ENCODE measurements at places on chromosomes 13 and 19.

DNA sequence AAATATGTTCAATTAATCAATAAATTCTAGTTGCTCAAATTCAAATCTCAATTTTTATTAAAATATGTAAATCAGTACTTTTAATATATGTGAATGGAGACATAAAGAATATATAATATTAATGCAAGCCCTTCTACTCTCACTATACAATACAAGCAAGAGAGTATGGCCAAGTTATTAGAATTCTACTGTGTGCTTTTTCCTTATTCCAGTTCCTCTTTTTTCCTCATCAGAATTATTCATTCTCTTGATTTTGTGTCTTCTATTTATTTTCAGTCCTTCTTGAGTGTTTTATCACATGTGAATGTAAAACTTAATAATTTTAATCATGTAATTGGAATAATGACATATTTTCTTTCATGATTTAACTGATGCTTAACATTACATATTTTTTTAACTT is 276.8 kb downstream of the PCDH20 start:
- no peak for DNase-seq

DNA sequence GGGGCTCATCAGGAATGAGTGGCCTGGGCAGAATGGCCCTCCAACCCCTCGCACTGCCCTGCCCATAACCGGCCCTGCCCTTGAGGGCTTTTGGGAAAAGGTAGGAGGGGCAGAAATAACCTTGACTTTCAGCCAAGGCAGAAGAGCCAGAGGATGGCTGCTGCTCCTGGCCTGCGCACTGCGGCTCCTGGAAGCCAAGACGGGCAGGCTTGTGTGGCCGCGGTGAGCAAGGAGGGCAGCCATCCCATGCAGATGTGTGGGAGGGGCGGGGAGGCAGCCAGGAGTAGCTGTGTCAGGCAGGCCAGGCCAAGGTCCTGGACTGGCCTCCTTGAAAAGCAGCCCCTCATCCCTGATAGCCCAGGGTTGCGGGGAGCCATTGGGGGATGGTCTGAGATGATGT is 57.6 kb upstream of the URI1 start:
- DNase-seq = no peak

GRCh38 chr13:36395280-36395679 is 37.0 kb upstream of the CCNA1 start:
- DNase-seq = no peak

- DNase-seq = no peak
Measured at GRCh38 chr19:7547159-7547558, 11.6 kb downstream of the PNPLA6 start.

DNA sequence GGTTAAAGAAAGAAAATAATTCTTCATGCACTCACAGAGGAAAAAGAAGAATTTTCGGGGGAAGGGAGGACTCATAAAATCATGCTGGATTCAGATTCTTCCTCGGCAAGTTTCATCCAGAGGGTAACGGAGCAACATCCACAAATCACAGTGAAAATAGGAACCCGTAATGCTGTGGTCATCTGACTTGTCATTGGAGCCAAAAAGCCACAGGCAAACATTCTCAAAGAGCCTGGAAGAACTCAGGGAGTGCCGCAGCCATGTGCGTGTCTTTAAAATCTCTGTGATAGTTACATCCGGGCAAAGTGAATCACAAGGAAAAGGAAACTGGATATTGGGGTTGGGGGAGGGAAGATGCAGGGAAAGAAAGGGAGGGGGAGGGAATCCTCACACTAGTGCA is 33.0 kb upstream of the VSTM2B start:
- DNase-seq = no peak

GRCh38 chr19:42148266-42148665 is 16.0 kb upstream of the POU2F2 start:
- no peak for DNase-seq

DNA sequence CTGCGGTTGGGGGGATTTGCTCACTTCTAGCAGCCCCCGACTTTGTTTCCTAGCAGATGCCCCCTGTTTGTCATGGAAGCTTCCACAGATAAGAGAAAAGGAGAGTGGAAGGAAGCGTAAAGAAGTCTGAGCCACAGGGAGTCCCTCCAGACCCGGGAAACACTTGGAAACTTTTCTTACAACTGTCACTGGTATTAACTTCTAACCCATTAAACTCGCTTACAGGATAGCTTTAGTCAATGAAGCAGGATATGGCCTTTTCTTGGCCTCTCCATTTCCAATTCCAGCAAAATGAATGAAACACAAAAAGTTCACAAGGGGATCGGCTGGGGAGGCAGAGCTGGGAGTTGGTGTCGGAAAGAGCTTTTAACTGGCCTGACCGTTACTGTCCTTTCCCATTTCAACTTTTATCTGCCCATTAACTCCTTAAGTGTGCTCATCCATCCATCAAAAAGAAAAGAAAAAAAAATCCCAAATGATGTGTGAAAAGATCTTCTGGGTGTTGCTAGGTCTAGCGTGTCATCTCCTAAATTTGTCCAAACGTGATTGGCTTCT is 231.9 kb upstream of the ARGLU1 start:
- DNase-seq = no peak

GRCh38 chr19:32471095-32471494 is 65.5 kb downstream of the DPY19L3 start:
- no peak for DNase-seq

GRCh38 chr13:114128624-114129522 is 3.5 kb downstream of the RASA3 start:
- DNase-seq = peak; percentile 73

- no peak for DNase-seq
Measured at GRCh38 chr13:51361106-51361505, 21.6 kb downstream of the SERPINE3 start.

DNA sequence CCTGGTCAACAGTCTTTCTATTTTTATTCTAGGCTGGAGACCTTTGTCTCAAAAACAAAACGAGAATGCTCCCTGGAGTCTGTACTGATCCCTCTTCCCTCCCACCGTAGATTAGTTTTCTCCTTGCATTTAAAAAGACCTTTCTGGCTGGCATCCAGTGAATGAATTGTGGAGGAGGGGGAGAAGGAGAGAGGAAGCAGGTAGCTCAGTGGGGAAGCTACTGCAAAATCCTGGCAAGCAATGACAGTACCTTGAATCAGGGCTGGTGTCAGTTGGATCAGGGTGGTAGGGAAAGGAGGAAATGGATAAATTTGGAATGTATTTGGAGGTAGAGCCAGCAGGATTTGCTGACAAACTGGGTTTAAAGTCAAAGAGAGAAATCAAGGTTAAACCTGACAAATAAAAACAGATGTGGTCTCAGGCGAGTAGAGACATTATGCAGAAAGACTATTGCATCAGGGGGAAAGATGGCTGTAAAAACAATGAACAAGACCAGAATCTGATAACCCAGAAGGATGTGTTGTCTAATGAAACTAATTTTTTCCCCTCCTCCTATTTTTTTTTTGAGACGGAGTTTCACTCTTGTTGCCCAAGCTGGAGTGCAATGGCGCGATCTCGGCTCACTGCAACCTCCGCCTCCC is 3.5 kb upstream of the CYP2S1 start:
- no peak for DNase-seq

DNA sequence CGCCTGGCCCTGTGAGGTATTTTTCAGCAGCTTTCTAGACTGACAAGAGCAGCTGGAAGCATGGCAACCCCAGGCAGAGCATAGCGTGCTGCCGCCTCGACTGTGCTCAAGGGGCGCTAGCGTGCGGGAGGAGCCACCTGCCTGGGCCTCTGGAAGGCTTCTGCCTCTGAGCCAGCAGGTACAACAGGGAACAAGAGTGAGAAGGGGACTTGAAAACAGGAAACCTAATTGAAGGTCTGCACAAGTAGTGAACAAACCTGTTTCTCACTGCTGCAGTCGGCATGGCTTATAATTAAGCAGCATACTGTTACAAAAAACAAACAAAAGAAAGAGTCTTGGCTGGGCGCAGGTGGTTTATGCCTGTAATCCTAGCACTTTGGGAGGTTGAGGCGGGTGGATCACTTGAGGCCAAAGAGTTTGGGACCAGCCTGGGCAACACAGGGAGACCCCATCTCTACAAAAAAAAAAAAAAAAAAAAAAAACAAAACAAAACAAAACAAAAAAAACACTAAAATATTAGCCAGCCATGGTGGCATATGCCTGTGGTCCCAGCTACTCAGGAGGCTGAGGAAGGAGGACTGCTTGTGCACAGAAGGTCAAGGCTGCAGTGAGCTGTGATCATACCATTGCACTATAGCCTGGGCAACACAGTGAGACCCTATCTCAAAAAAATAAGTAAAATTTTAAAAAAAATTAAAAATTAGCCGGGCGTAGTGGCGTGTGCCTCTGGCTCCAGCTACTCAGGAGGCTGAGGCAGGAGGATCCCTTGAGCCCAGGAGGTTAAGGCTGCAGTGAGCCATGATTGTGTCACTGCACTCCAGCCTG is 12.6 kb upstream of the GARRE1 start:
- DNase-seq = no peak

- DNase-seq = no peak
Measured at GRCh38 chr13:112582263-112582662, 5.7 kb downstream of the TUBGCP3 start.

GRCh38 chr13:89061821-89062220 is 1390.7 kb downstream of the SLITRK5 start:
- no peak for DNase-seq

Data from stimulated activated CD4-positive, alpha-beta T cell treated with anti-CD3 and anti-CD28 coated beads, Interleukin-1b, Interleukin-23, amount 100 ng/mL, for 24 hours (primary cell).